ENCODE measurements at places on chromosomes 6 and 20.

DNA sequence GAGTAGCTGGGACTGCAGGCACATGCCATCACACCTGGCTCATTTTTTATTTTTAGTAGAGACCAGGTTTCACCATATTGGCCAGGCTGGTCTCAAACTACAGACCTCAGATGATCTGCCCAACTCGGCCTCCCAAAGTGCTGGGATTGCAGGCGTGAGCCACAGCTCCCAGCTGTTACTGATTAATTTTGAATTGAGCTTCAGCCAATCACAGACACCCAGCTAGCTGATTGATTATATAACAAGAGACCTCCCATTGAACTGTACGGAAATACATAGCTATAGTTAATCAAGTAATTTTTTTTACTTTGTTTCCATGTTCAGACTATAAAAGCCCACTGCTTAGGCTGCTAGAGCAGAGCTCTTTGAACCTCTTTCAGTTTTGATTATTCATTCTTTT is 31.6 kb downstream of the PKIB start:
- no peak for DNase-seq

DNA sequence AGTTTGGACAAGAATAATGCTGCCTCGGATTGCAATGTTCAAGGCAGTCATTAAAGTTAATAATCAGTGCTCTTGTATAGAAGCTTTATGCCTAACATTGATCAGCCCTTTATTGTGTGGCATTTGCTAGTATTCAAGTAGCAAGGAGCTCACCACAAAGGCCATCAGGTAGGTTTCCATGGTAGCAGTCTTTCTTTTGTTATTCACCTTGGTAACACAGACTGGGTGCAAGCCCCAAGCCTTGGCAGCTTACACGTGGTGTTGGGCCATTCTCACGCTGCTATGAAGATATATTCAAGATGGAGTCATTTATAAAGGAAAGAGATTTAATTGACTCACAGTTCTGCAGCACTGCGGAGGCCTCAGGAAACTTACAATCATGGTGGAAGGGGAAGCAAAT is 149.3 kb downstream of the ADAT2 start:
- DNase-seq: no peak

- no peak for DNase-seq
These were observed 659 bp downstream of the MCUR1 start for GRCh38 chr6:13813621-13814175.

GRCh38 chr6:110856296-110856695 is 18.3 kb upstream of the AMD1 start:
- DNase-seq: no peak

DNA sequence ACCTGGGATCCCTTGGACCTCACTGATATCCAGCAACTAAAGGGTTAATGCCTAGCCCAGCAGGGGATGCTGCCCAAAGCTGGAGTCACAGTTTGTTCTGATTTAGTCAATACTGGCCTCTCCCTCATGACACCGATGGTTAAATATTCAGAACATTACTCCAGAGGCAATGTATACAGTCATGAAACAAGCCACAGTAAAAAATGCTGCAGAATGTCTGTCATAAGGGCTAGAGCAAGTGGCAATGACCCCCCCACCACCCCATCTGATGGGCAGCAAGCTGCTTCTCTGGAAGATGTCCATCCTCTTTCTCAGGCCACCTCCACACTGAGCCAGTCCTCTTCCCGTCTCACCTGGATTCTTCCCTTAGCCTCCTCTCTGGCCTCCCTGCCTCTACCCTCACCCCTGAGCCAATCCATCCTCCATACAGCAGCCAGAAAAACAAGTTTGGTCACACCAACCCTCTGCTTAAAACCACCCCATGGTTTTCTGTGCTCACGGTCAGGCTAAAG is 99.0 kb upstream of the KCNG1 start:
- DNase-seq: no peak
